NCI-H2171 treated with DMSO at 0.1 percent for 48 hours (cell line): ENCODE measurements at places on chromosomes 2 and 18.

DNA sequence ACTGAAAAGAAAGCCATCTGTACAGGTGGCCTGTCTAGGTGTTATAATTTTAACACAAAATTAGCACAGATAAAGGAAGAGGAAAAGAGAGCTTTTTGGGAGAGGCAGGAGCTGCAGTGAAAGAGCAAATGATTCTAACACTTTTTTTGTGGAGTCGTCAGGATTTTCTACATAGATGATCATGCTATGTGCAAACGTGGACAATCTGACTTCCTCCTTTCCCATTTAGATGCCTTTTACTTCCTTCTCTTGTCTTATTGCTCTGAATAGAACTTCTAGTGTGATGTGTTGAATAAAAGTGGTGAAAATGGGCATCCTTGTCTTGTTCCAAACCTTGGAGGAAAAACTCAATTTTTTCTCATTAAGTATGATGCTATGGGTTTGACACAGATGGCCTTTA is 334.5 kb downstream of the NBAS start:
- no peak for DNase-seq

DNA sequence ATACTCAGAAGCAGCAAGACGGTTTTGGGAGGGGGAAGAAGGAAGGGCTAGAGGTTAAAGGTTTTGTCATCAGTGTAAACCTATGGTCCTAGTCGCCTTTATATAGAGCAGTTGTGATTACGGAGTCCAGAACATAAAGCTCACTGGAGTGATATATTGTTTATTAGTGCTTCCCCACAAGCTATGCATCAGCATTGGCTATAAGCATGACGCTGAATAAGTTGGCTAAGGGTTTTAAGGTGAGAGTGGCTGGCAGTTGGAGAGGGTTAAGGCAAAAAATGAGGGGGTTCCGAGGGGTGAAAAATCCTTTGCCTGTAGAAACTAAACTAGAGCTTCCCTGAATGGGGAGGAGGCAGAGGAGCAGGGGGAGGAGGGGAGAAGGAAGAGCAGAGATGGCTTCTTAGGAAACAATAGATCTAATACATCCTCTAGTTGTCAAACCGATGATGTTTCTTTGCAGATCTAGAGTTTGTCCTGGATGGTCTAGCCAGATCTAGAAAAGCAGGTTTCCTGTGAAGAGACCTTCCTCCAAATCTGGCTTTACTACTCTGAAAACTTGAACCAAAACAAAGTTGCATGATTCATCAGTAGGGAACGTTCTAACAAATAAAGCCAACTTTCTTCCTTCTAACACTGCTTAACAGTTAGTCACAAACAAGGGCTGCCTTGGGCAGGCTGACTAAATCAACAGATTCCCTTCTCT is 2.5 kb downstream of the KLF7 start:
- DNase-seq: no peak

DNA sequence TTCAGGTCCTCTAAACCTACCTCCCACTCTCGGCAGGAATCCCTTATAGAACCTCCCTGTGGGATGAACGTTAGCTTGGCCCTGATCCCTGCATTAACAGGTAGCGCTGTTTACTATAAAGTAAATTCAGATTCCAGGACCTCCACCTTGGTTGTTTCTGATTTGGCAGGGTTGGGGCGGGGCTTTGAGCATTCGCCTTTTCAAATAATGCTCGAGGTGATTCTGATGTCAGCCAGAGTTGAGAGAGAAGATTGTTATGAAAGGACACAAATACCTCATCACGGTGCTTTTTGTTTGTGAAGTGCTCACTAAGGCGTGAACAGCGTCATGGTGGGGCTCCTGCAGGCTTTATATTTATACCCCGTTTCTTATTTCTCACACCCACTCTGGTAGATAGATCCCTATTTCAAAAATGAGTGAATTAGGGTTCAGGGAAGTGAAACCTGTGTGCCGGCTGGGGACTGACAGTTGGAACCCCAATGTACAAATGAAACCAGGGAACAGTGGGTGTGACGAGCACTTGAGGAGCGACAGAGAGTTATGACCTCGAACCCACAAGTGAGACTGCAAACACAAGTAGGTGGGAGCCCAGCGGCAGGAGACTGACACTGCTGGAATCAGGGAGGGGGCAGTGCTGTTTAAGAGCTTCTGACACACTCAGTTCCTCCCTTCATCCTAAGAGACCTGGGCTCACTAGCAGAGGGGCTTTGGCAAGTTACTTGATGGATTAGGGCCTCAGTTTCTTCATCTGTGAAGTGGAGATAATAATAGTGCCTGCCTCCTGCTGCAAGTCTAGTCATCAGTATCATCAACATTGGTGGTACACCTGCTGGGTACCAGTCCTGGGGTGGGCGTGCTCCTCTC is 14.2 kb upstream of the CXCR4 start:
- no peak for DNase-seq

DNA sequence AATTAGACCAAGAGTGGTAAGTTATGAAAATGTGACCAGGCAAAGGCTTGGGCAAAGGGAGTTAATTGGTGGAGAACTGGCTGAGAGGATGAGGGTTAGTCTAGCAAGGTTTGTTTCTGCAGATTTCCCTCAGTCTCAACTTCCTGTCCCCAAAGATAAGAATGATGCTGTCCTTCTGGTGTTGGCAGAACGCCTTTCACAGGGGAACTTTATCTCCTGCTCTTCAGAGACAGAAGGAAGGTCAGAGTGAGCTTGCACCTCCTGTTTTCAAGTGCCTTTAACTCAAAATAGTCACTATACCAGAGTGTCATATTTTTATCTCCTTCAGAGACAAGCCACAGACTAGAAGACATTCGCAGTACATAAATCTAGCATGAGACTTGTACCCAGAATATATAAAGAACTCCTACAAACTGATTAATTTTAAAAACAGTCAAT is 95.7 kb downstream of the TEX51 start:
- DNase-seq: no peak

- no peak for DNase-seq
Observed at GRCh38 chr2:69036926-69037325, 23.9 kb downstream of the ANTXR1 start.

GRCh38 chr18:61554117-61554776 is 221.0 kb downstream of the CDH20 start:
- DNase-seq: no peak

- DNase-seq: no peak
Observed at GRCh38 chr2:231711677-231712450, 3.5 kb downstream of the PTMA start.

DNA sequence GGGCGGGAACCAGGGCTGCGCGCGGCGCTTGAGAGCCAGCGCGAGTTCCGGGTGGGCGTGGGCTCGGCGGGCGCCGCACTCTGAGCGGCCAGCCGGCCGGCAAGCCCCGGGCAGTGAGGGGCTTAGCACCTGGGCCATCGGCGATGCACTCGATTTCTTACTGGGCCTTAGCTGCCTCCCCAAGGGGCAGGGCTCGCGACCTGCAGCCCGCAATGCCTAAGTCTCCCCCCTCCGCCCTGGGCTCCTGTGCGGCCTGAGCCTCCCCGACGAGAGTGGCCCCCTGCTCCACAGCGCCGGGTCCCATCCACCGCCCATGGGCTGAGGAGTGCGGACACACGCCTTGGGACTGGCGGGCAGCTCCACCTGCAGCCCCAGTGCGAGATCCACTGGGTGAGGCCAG is 36.5 kb upstream of the MAP2 start:
- no peak for DNase-seq

- peak; percentile 78 for DNase-seq
Observed at GRCh38 chr18:36281936-36282335, 15.6 kb upstream of the FHOD3 start.

- no peak for DNase-seq
Observed at GRCh38 chr2:187165936-187166610, 282.0 kb downstream of the CALCRL start.

GRCh38 chr2:223545830-223546229 is 56.3 kb downstream of the SCG2 start:
- peak; percentile 24 for DNase-seq

DNA sequence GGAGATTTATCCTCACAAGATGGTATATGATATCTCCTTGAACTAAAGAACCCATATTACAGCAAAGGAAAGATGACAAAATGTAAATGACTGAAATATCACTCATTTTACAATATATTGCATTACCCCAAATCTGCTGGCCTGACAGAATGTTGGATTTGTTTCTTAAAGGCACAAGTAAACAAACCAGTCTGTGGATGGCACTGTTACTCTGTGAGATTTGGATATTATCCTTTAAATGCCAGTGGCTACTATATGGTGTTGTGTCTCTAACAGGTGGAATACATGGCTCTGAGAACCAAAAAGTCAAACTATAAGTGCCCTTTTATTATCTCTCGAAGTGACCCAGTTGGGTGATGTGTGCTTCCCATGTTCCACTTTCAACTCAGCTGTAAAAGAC is 125.7 kb downstream of the PDE1A start:
- no peak for DNase-seq

DNA sequence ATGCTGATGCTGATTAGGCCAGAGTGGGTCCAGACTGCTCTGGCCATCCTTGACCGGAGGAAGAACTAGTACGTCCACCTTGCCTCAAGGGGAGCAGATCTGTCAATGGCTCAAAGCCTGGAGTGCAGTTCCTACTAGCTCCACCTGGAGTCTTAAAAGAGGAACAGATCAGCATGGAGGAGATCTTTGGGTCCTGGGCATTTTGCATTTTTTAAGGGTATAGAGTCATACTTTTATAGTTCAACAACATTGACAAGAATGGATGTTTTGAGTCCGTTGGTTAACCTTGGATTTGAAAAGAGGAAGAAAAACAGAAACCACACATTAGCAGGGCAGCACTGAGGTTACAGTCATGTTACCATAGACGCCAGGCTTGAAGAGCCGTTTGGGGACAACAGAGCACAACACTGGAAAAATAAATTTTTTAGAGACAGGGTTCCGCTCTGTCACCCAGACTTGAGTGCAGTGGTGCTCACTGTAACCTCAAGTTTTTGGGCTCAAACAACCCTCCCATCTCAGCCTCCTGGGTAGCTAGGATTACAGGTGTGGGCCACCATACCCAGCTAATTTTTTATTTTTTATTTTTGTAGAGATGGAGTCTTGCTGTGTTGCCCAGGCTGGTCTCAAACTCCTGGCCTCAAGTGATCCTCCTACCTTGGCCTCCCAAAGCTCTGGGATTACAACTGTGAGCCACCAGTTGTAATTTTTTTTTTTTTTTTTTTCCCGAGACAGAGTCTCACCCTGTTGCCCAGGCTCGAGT is 78.5 kb downstream of the PRKCE start:
- DNase-seq: no peak

DNA sequence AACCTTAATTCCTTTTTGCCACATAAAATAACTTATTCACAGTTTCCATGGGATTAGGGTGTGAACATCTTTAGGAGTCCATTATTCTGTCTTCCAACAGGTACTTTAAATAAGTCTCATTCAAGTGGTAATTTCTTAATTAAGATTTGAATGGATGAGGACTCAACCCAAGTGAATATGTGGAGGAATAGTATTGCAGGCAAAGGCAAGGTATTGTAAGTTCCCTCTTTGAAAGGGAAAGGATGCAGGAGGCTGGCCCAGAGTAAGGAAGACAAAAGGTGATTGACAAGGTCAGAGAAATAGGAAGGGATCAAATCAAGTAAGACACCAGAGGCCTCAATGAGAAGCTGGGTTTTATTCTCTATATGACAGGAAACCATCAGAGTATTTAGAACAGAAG is 238.2 kb upstream of the RBMS1 start:
- DNase-seq: no peak

DNA sequence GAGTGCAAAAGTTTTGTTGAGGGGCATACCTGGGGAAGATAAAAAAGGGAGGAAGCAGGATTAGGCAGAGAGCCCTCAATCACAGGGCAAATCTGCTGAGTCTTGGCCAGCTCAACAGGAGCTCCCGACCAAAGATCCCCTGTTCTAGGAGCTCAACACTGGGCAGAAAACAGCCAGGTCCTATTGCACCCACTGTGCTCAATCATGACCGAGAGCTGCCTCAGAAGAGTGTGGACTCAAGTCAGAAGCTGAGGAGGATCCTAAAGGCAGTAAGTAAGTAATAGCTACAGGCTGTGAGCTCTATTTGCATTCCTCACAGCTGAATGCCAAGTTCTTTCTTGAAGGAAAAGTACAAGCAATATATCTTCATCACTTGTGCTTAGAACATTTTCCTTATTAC is 334.4 kb upstream of the NRP2 start:
- DNase-seq: no peak

DNA sequence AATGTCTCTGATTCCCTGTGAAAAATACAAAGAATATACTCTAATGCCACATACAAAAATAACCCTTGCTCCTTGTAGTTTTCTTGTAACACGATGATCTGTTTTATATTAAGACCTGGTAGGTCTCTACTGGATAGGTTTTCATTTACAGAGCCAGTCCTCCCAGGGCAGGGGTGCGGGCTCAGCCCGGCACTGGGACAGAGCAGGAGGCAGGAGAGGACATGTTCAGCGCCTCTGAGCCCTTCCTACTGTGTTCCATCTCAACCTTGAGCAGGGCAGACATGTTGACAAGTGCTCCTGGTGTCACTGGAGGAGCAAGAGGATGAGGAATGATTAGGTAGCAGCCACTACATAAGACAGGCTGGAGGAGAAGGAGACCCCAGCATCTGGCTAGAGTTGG is 335.5 kb downstream of the INSIG2 start:
- no peak for DNase-seq

- DNase-seq: no peak
Observed at GRCh38 chr2:172726172-172726735, 9.4 kb upstream of the RAPGEF4 start.

DNA sequence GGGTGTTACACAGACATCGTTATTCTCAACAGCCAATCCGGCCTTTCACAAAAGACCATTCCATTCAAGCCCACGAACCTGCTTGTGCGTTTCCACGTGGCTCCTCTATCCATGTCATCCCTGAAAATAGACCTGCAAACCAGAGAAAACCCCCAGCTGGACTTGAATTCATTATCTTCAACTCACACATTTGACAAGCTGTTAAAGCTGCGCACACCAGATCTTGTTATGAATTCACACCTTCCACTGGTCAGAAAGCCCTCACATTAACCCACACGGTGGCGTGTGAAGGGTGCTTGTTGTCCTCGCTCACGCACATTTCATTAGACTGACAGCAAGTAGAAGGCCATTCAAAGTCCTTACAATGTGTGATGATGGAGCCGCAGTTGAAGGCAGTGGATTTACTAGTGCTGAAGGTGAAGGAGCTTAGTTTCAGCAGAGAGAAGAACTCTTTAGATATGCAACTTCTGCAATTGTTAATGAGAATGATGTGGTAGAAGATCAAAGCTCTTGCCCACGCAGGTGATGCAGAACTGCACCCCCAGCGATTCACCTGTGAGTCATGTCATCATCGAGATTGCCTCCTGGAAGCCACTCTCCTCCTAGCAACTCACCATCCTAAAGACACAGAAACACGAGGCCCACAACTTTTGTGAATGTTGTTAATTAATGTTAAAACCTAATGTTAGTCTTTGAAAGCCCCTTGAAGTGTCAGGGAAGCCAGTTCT is 224.8 kb upstream of the SOX11 start:
- no peak for DNase-seq

- DNase-seq: peak; percentile 39
Observed at GRCh38 chr2:77228391-77228790, 293.8 kb downstream of the LRRTM4 start.
